Activated B cell treated with CpG ODN at 0.5 μM for 24 hours (primary cell): ENCODE measurements at places on chromosomes 6 and 20. TPM values are rescaled to one million over a fixed set of nuclear protein-coding genes. Genes with fewer than 3 reads are reported as not detected.

- H3K4me1 ChIP-seq = no peaks in the 10 kb centered on the region
- H3K36me3 ChIP-seq = no peaks in the 10 kb centered on the region
- no peak overlapping the region for H3K27ac ChIP-seq
- H3K4me3 ChIP-seq = no peak overlapping the region
Observed at GRCh38 chr20:42402455-42402854, 784.3 kb upstream of the CHD6 start.

- no peak overlapping the region for H3K4me3 ChIP-seq
- peaks cover 25% of the 10 kb centered on the region for H3K27me3 ChIP-seq
- no peak overlapping the region for H3K27ac ChIP-seq
- H3K4me1 ChIP-seq = no peaks in the 10 kb centered on the region
- no peak for DNase-seq
Observed at GRCh38 chr20:37649017-37649416, 44.8 kb upstream of the CTNNBL1 start.

DNA sequence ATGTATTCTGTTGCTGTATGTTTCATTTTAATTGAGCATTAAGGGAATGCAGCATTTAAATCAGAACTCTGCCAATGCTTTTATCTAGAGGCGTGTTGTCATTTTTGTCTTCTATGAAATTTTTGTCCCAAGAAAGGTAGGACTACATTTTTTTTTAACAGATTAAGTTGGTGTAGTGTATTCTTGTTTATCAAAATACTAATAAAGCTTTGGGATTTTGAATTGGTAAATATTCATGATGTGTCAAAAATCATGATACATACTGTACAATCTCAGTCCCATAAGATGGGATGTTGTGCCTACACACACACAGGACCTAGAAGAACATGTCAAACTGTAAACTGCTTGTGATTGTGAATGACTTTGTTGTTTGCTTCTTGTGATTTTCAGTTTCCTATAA is 11.2 kb upstream of the HMGN4 start:
- H3K4me1 ChIP-seq = peaks cover 40% of the 10 kb centered on the region
- no peak for DNase-seq
- no peak overlapping the region for H3K4me3 ChIP-seq
- H3K27me3 ChIP-seq = no peaks in the 10 kb centered on the region
- H3K36me3 ChIP-seq = peaks cover 6% of the 10 kb centered on the region

DNA sequence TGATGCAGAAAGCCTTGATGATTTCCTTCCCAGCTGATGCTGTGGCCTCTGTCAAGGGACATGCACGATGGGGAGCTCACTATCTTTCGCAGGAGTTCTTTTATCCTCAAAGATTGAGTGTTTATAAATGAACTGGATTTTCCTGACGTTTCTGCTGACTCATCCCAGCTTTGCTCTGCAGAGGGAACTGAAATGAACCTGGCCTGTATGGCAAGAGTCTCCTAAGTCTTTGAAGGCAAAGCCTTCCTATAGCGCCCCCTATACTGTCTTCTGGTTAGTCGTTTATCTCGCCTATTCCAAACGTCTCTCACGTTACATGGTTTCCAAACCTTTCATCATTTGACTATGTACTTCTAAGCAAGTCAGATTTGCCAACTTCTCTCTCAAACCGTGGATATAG is 565.3 kb downstream of the KIF16B start:
- H3K27me3 ChIP-seq = no peaks in the 10 kb centered on the region
- H3K4me1 ChIP-seq = peaks cover 17% of the 10 kb centered on the region
- H3K4me3 ChIP-seq = no peak overlapping the region
- H3K27ac ChIP-seq = no peak overlapping the region
- H3K36me3 ChIP-seq = peaks cover 3% of the 10 kb centered on the region
- no peak for DNase-seq

Gene RCAN2
- total RNA-seq = not detected in 2 replicates

Gene HLA-G
- total RNA-seq = 5.4 and 8.5 TPM in 2 replicates

Gene GABRR1
- not detected in 2 replicates for total RNA-seq

Gene FUT9
- not detected in 2 replicates for total RNA-seq

Gene LST1
- total RNA-seq = 7.8 and 8.4 TPM in 2 replicates
